ENCODE measurements at places on chromosomes 2 and 18.

DNA sequence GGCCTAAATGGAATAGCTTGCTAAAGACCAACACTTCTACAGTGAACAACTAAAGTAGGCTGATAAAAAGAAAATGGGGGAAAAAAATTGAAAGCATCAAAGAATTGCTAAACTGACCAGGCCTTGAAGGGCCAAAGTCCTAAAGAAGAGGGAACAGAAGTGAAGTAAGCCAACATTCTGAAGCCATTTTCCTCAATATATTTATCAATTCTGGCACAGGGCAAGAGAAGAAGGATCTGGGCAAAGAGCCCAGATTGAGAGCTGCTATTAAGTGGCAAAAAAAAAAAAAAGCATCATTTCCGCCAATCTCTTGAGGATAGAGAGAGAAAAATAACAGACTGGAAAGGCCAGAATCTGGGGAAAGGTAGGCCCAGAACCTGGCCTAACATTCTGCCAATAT lies 25.7 kb downstream of the FANCL start:
- peak; percentile 59 for DNase-seq

GRCh38 chr2:239313776-239314175 lies 87.0 kb downstream of the HDAC4 start:
- no peak for DNase-seq

DNA sequence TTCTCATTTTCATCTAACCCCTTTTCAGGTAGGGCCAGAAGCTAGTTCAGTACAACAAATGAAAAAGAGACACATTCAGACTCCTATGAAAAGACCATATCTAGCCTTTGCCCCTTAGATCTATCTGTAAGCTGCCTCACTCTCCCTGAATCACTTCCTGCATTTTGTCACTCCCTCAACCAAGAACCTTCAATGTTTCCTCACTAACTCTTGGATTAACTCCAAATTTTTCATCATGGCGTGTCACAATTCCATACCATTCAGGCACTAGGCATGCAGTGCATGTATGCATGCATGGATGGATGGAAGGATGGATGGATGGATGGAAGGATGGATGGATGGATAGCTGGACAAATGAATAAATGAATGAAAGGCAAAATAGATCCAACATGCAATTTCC lies 356.9 kb downstream of the TNS1 start:
- DNase-seq = no peak

DNA sequence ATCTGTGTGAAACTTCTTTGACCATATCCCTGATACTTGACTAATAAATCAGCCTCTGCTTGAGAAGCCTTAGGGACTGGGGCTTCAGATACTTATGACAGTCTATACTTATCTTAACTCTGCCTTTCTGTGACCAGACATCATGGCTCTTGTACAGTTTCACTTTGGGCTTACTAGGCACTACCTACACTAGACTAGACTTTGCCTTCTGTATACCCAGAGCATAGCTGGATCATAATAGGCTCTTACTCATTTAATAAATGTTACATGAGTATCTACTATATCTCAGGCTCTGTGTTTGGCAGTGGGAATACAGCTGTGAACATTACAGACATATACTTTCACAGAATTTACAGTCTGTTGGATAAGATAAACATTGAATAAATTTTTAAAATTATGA lies 9.0 kb downstream of the UGP2 start:
- DNase-seq = no peak

GRCh38 chr2:176961775-176962619 lies 250.6 kb upstream of the HNRNPA3 start:
- DNase-seq = no peak

DNA sequence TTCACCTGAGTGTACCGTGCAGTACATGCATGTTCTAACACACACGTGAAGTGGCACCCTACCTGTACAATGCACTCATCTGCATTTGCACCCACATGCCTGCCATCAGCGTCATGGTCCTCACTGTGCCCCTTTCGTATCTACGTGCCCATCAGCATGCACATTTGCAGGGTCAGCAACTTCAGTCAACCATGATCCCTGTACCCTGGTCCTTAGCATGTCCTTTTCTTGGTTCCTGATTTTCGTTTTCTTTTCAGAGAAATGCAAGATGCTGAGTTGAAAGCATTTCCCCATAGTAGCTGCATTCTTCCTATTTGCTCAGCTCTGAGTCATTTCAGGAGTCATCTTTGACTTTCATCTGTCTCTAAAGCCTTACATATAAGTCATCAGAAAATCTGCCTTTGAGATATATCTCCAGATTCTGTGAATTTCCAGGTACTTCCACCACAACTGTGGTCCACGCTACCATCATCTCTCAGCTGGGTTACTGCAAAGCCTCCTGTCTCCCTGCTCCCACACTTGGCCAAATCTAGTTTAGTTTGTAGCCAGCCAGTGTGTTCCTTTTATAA lies 14.7 kb upstream of the PUM2 start:
- peak; percentile 31 for DNase-seq

DNA sequence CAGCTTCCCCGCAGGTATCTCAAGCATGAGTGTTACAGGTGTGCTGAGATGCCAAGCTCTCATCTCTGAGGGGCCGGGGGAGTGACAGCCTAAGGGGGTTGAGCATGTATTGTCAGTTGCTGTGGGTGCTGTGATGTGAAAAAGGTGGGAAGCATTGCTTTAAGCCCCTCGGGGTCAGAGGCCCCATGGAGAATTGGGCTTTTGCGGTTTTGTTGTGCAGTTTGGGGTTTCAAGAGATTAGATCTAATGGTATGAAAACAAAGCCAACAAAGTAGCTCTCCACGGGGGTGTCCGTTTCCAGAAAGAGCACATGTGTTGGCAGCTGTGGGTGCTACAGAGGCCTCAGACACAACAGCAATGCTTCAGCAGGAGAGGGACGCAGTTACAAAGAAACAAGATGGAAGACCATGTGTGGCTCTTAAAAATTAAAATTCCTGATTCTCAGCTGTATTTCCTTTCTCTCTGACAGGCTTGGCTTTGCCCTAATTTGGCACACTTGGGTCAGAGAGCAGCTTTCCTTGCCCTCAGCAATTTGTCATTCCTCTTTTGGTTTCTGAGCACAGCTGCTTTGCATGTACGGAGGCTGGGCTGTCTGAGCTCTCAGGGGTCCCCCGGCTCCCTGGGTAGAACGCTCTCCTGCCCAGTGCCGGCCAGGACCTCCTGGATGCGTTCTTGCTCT lies 69.9 kb downstream of the TMEM247 start:
- DNase-seq = no peak

DNA sequence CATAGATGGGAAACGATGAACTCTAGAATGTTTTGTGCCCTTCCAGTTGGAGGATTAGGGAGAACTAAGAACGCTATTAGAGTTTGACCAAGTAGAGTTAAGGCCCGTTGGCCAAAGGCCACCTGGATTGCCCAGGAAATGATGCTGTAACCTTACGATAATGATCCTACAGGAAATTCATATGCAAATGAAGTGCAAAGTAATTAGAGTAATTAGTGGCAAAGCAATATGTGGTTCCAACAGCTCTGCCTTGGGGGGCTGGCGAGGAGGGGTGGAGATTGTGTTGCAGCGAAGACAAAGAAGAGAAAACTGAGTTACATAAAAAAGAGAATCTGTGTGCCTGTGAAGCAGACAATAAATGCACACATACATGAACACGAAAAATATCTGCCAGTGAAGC lies 61.5 kb upstream of the BOD1L2 start:
- DNase-seq = no peak

DNA sequence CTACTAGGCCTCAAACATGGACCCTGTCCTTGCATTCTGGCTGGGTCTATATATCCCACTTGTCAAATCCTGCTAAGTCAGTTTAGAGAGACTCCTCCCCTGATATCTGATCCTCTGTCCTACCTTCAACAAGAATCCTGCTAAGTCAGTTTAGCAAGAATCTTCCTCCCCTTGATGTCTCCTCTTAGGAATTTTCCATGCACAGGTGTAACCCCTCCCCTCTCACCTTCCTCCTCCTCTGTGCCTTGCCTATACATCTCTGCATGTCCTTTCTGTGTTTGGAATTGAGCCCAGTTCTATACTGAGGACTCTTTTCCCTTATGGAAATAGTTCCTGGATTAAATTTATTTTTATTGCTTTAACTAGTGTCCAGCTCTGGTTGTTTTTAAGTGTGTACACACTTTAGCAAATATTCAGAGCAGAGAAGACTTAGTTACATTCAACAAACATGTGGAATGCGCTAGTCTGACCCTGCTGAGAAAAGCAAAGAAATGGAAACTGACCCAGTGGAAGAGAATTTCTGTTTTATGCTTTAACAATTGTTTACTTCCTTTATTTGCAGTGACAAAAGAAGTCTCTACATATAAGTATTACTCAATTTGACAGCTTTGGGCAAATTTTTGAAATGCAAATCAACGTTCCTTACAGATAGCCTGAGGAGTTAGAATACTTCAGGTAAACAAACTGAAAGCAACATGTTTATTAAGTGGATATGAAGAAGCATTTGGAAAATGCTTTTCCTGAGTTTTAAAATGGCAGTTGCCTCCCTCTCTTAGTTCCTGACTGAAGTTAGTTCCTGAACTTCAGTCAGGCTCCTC lies 80.6 kb downstream of the RIT2 start:
- DNase-seq = no peak

DNA sequence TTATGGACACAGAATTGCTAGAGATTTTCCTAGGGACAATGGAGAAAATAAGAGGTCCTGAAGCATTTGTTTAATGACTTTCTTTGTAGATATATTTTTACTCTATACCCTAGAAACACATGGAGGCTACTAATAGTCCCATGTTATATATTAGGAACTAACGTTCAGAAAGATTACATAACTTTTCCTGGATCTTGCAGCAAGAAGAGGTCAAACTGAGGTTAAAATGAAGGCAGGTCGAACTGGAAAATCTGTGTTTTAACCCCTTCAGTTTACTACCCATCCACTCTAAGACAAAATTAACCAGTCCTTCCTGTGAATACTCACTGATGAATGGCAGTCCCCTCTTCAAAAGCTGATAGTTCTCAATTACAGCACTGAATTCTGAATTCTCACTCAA lies 1415.8 kb upstream of the CELF4 start:
- DNase-seq = no peak

GRCh38 chr2:139067072-139067471 lies 286.9 kb upstream of the NXPH2 start:
- no peak for DNase-seq

GRCh38 chr2:72011791-72012190 lies 135.9 kb downstream of the CYP26B1 start:
- no peak for DNase-seq

Measured in astrocyte of the hippocampus (primary cell).